ENCODE measurements at places on chromosomes 1 and 21. TPM values are rescaled to one million over a fixed set of nuclear protein-coding genes. Genes with fewer than 3 reads are reported as not detected.
A peak's percentile ranks its signal among the peaks of the same experiment; 100 is the strongest.

Gene PGBD5
- total RNA-seq: 0.27 TPM

Gene S100A8
- 1.4 TPM for total RNA-seq

Gene KIF2C
- total RNA-seq: 92.6 TPM

Gene ACTA1
- not detected for total RNA-seq

Gene ITPKB
- total RNA-seq: 4.4 TPM

Gene FLG2
- not detected for total RNA-seq

Gene LAD1
- 56.1 TPM for total RNA-seq

Gene IFFO2
- 15.6 TPM for total RNA-seq

Gene FAM78B
- total RNA-seq: 1.4 TPM

Gene LAPTM5
- total RNA-seq: 1.5 TPM

Gene RFX5
- 52.7 TPM for total RNA-seq

DNA sequence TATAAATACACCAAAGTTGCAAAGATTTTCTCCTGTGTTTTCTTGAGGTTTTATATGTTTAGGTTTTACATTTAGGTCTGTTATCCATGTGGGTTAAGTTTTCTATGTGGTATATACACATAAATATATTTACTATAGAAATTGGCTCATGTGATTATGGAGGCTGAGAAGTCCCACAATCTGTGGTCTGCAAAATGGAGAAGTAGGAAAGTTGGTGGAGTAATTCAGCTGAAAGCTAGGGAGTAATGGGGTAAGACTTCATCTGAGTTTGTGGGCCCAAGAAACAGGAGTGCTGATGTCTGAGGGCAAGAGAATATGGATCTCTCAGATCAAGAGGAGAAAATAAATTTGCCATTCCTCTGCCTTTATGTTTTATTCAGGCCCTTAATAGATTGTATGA lies 146.0 kb downstream of the GPATCH2 start:
- H3K4me1 ChIP-seq: no peaks in the 10 kb centered on the region
- H3K27ac ChIP-seq: no peak overlapping the region
- H3K4me3 ChIP-seq: no peak overlapping the region
- H3K36me3 ChIP-seq: no peaks in the 10 kb centered on the region
- DNase-seq: no peak
- H3K27me3 ChIP-seq: no peaks in the 10 kb centered on the region

DNA sequence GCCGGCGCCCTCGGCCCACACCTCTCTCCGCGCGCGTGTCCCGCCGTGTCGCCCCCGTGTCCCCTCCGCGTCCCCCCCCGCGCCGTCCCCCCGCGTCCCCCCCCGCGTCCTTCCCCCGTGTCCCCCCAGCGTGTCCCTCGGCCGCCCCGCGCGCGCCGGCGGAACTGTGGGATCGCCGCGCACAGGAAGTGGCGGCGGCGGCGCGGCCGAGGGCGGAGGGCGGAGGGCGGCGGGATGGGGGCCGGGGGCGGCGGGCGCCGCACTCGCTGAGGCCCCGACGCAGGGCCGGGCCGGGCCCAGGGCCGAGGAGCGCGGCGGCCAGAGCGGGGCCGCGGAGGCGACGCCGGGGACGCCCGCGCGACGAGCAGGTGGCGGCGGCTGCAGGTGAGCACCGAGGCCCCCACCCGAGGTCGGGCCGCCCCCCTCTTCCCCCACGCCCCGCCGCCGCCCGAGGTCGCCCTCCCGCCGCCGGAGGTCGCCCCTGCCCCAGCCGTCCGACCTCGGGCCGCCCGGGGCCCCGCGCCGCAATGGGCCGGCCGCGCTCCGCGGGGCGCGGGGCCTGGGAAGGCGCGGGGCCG lies at the start of gene AGPAT3:
AGPAT3 (plus strand) TSS at position 262 of the 578 bp plus-strand sequence. CDS start 94,459 bp downstream, outside the sequence.
- H3K4me3 ChIP-seq: peak within 1 kb of the TSS; percentile 54
- H3K4me1 ChIP-seq: peaks cover 7% of the 10 kb centered on the region
- H3K36me3 ChIP-seq: 0 out of 2 replicates have a peak, but pooled peaks cover 5% of the 10 kb centered on the region
- H3K27me3 ChIP-seq: no peaks in the 10 kb centered on the region
- peak within 1 kb of the TSS; percentile 78 for H3K27ac ChIP-seq
- no peak for DNase-seq

GRCh38 chr1:39269791-39270342 lies 65.4 kb downstream of the MACF1 start:
- no peaks in the 10 kb centered on the region for H3K27me3 ChIP-seq
- no peak overlapping the region for H3K27ac ChIP-seq
- H3K4me1 ChIP-seq: no peaks in the 10 kb centered on the region
- H3K36me3 ChIP-seq: no peaks in the 10 kb centered on the region
- no peak overlapping the region for H3K4me3 ChIP-seq
- no peak for DNase-seq

DNA sequence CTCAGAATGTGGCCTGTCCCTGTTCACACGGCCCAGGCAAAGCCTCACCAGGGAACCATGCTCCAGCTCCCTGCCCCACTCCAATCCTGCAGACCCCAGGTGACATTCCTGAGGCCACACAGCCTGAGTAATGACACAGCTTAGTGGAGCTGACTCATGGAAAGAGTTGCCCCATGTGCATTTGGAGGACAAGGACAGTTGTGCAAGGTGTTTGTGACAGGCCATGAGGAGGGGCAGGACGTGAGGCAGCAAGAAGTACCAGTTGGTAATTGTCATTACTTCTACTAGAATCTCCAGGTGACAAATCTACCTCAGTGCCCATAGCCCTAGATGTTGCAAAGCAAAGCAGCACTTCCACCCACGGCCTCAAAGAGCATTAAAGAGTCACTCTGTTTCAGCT lies 15.2 kb downstream of the PRR9 start:
- no peak for DNase-seq
- no peak overlapping the region for H3K4me3 ChIP-seq
- no peaks in the 10 kb centered on the region for H3K36me3 ChIP-seq
- peaks cover 3% of the 10 kb centered on the region for H3K27me3 ChIP-seq
- H3K27ac ChIP-seq: no peak overlapping the region
- no peaks in the 10 kb centered on the region for H3K4me1 ChIP-seq

- no peak for DNase-seq
- no peaks in the 10 kb centered on the region for H3K27me3 ChIP-seq
- H3K4me1 ChIP-seq: peaks cover 92% of the 10 kb centered on the region
- H3K4me3 ChIP-seq: peak overlapping the region; percentile 79
- H3K36me3 ChIP-seq: no peaks in the 10 kb centered on the region
These were observed 862 bp upstream of the ID3 start for GRCh38 chr1:23559985-23560741.

GRCh38 chr1:174075245-174075692 lies 53.1 kb upstream of the RC3H1 start:
- H3K4me3 ChIP-seq: no peak overlapping the region
- peaks cover 7% of the 10 kb centered on the region for H3K4me1 ChIP-seq
- no peak for DNase-seq

DNA sequence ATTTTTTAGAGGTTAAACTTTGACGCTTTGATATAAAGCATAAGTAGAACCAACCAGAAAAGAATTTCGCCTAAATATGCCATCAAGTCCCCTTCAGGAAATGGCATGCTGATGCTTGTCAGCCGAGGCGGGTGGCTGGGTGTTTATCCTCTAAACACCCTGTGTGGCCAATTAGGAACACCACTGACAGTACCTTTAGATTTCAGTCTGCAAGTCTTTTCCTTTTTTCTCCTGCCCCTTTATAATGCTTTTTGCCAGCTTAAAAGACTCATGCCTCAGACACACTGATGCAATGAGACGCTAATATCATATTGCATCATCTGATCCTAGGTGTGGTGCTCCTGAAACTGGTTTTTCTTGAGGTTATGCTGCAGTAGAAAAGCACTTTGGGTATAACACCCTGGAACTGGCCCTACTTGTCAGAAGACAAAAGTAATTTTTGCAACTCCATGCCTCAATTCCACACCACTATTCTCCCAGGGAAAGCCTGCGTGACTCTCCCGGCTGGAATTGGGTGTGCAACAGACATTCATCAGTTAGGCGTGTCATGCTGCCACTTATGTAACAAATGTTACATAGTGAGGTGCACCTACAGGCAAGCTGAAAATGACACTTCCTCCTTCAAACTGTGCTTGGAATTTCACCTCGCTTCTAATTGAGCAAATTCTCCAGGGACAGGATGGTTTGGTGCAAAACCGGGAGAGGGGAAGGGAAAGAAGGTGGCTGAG lies 2.0 kb upstream of the RCC2 start:
- peak overlapping the region; percentile 0 for H3K4me3 ChIP-seq
- peak; percentile 67 for DNase-seq
- peaks cover 7% of the 10 kb centered on the region for H3K36me3 ChIP-seq
- H3K27ac ChIP-seq: peak overlapping the region; percentile 31

GRCh38 chr1:221839782-221840395 lies 98.0 kb upstream of the DUSP10 start:
- no peaks in the 10 kb centered on the region for H3K36me3 ChIP-seq
- H3K27ac ChIP-seq: no peak overlapping the region
- H3K4me3 ChIP-seq: no peak overlapping the region
- H3K4me1 ChIP-seq: peaks cover 5% of the 10 kb centered on the region
- H3K27me3 ChIP-seq: no peaks in the 10 kb centered on the region
- peak; percentile 57 for DNase-seq

- H3K4me3 ChIP-seq: no peak overlapping the region
- H3K4me1 ChIP-seq: peaks cover under 1% of the 10 kb centered on the region
- no peaks in the 10 kb centered on the region for H3K36me3 ChIP-seq
- no peak overlapping the region for H3K27ac ChIP-seq
- no peak for DNase-seq
These were observed 48.6 kb upstream of the COL6A1 start for GRCh38 chr21:45932922-45933502.

GRCh38 chr1:2639203-2639602 lies 6.4 kb upstream of the MMEL1 start:
- peaks cover 6% of the 10 kb centered on the region for H3K4me1 ChIP-seq
- no peak overlapping the region for H3K4me3 ChIP-seq
- no peaks in the 10 kb centered on the region for H3K27me3 ChIP-seq
- no peak for DNase-seq
- no peaks in the 10 kb centered on the region for H3K36me3 ChIP-seq

- no peak for DNase-seq
- H3K4me3 ChIP-seq: no peak overlapping the region
- H3K36me3 ChIP-seq: no peaks in the 10 kb centered on the region
- no peaks in the 10 kb centered on the region for H3K27me3 ChIP-seq
These were observed 19.8 kb upstream of the CLCC1 start for GRCh38 chr1:108983114-108983513.

- H3K27me3 ChIP-seq: peaks cover 21% of the 10 kb centered on the region
- no peak overlapping the region for H3K27ac ChIP-seq
- peaks cover 9% of the 10 kb centered on the region for H3K4me1 ChIP-seq
- H3K4me3 ChIP-seq: no peak overlapping the region
- no peaks in the 10 kb centered on the region for H3K36me3 ChIP-seq
- DNase-seq: no peak
These were observed 4.5 kb downstream of the ASCL5 start for GRCh38 chr1:201122321-201122957.

- H3K27ac ChIP-seq: no peak overlapping the region
- no peaks in the 10 kb centered on the region for H3K4me1 ChIP-seq
These were observed 90.7 kb downstream of the TENT5C start for GRCh38 chr1:117696561-117696960.

DNA sequence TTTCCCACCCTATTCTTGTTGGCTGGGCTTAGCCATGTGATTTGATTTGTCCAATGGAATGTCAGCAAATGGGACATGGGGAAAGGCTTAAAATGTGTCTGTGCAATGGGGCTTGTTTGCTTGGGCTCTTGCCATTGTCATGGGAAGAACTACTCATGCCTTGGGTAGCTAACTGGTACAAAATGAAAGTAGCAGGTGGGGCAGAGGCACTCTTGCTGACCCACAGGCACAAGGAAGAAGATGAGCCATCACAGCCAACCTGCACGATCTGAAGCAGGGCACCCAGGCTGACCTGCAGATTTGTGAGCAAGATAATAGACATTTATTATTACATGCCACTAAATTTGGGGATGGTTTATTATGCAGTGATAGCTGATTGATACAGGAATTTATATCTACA lies 305.9 kb upstream of the CAMK1G start:
- no peak for DNase-seq
- no peak overlapping the region for H3K27ac ChIP-seq
- no peaks in the 10 kb centered on the region for H3K27me3 ChIP-seq
- no peaks in the 10 kb centered on the region for H3K4me1 ChIP-seq

GRCh38 chr21:8988696-8989095 lies 1532.7 kb upstream of the TPTE start:
- no peak overlapping the region for H3K4me3 ChIP-seq
- H3K4me1 ChIP-seq: no peaks in the 10 kb centered on the region
- no peak overlapping the region for H3K27ac ChIP-seq
- H3K36me3 ChIP-seq: no peaks in the 10 kb centered on the region
- H3K27me3 ChIP-seq: peaks cover 3% of the 10 kb centered on the region

DNA sequence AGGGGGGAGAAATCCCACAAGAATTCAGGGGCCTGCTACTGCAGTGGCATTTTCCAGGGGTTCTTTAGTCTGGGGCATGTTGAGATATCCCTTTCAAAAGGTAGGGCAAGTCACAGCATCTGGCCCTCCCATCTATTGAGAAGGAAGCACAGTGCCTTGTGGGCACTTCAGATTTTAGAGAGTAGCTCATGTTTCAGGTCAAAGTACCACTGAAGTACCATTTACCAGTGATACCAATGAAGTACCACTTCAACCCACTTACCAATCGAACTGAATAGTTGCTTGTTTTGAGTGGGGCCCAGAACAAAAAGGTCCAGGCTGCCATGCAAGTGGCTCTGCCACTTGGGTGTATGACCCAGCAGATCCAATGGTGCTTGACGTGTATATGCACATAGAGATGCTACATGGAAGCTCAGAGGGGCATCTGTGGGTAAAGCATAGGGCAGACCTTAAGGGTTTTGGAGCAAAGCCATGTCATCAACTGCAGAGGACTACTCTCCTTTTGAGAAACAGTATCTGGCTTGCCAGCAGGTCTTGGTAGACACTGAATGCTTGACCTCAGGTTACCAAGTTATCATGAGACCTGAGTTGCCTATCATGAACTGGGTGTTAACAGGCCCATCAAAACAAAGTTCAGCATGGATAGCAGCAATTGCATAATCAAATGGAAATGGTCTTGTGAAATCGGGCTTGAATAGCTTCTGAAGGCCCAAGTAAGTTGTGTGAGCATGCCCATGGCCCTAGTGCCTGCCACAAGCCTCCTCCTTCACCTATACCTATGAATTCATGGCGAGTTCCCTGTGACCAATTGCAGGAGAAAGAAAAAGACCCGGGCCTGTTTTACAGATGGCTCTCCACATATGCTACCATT lies 23.5 kb downstream of the PLA2G2D start:
- DNase-seq: no peak
- H3K27me3 ChIP-seq: peaks cover 10% of the 10 kb centered on the region
- no peaks in the 10 kb centered on the region for H3K4me1 ChIP-seq
- H3K36me3 ChIP-seq: no peaks in the 10 kb centered on the region
- no peak overlapping the region for H3K27ac ChIP-seq
- no peak overlapping the region for H3K4me3 ChIP-seq

DNA sequence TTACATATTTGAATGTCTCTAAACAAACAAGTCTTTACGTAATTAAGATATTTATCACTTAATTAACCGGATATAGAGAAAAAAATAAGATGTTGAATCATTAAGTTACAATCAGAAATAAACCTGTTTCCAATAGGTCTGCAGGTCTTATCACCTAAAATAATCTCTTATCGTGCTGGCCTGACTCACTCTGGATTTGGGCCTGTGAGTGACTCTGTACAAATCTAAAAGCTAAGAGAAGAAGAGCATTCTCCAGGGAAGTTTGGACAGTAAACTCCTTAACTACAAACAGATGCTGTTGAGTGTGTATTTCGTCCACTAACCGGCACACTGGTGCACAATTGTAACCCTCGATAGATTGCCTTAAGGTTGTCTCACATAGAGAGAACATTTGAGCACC lies 25.3 kb downstream of the CEP104 start:
- no peak for DNase-seq
- H3K27ac ChIP-seq: no peak overlapping the region
- peaks cover 8% of the 10 kb centered on the region for H3K36me3 ChIP-seq
- no peaks in the 10 kb centered on the region for H3K4me1 ChIP-seq
- no peaks in the 10 kb centered on the region for H3K27me3 ChIP-seq
- no peak overlapping the region for H3K4me3 ChIP-seq

All from HCT116 (cell line).